A673 (cell line): ENCODE measurements at places on chromosomes 5 and 9. TPM values are rescaled to one million over a fixed set of nuclear protein-coding genes. Genes with fewer than 3 reads are reported as not detected.

Gene FOCAD
- 42.7 and 42.8 TPM in 2 replicates for total RNA-seq

Gene SPINK4
- not detected in 2 replicates for total RNA-seq

Gene COL15A1
- 0.04 TPM in 1 of 2 replicates, not detected in the other for total RNA-seq

Gene ADAMTS19
- total RNA-seq = not detected in 2 replicates

Gene DOCK8
- total RNA-seq = not detected in 2 replicates

Gene PAM
- total RNA-seq = 185 and 190 TPM in 2 replicates

Gene RAB14
- 65.9 and 71.9 TPM in 2 replicates for total RNA-seq

Gene ADAMTSL1
- not detected in 2 replicates for total RNA-seq

Gene KIF4B
- 0.77 and 0.79 TPM in 2 replicates for total RNA-seq

Gene SV2C
- total RNA-seq = 3.1 and 4.1 TPM in 2 replicates

DNA sequence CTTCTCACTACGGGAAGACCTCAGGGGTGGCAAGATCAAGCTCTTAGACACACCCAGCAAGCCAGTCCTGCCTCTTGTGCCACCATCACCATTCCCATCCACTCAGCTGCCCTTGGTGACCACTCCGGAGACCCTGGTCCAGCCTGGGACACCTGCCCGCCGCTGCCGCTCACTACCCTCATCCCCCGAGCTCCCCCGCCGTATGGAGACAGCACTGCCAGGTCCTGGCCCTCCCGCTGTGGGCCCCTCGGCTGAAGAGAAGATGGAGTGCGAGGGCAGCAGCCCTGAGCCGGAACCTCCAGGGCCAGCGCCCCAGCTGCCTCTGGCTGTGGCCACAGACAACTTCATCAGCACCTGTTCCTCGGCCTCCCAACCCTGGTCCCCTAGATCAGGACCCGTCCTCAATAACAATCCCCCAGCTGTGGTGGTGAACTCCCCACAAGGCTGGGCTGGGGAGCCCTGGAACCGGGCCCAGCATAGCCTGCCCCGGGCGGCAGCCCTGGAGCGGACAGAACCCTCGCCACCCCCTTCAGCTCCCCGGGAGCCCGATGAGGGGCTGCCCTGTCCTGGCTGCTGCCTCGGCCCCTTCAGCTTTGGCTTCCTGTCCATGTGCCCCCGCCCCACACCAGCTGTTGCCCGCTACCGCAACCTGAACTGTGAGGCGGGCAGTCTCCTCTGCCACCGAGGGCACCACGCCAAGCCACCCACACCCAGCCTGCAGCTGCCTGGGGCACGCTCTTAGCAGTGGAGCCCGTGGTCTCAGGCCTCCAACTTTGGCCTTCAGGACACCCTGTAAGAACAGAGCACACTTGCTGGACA, 4.1 kb downstream of the TESK1 start:
- H3K36me3 ChIP-seq = peaks cover 11% of the 10 kb centered on the region
- H3K4me3 ChIP-seq = no peak overlapping the region
- no peaks in the 10 kb centered on the region for H3K4me1 ChIP-seq
- DNase-seq = no peak
- H3K27me3 ChIP-seq = no peaks in the 10 kb centered on the region

DNA sequence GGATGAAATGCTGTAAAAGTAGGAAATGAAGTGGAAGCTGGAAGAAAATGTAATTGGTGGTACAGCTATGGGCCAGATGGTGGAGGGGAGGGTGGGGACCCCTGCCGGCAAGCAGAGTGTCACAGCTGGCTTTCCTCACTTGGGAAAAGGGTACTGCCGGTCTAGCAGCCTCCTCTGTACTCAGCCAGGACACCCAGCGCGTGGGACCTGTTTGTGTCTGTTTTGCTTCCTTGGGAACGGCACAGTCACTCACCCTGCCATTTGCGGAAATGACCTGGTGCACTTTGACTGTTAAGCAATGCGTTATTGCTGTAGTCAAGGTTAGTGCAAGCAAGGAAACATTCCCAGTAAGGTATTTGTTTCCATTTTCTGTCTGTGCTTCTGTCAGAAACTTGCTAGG, 10.1 kb downstream of the TMEM252 start:
- H3K36me3 ChIP-seq = no peaks in the 10 kb centered on the region
- H3K27me3 ChIP-seq = peaks cover 4% of the 10 kb centered on the region
- no peak overlapping the region for H3K27ac ChIP-seq
- H3K4me3 ChIP-seq = no peak overlapping the region
- peak; percentile 4 for DNase-seq
- H3K4me1 ChIP-seq = no peaks in the 10 kb centered on the region

- no peaks in the 10 kb centered on the region for H3K4me1 ChIP-seq
- DNase-seq = no peak
- H3K36me3 ChIP-seq = no peaks in the 10 kb centered on the region
- peaks cover 33% of the 10 kb centered on the region for H3K27me3 ChIP-seq
- no peak overlapping the region for H3K27ac ChIP-seq
Measured at GRCh38 chr5:72035831-72036230, 71.4 kb upstream of the MAP1B start.

DNA sequence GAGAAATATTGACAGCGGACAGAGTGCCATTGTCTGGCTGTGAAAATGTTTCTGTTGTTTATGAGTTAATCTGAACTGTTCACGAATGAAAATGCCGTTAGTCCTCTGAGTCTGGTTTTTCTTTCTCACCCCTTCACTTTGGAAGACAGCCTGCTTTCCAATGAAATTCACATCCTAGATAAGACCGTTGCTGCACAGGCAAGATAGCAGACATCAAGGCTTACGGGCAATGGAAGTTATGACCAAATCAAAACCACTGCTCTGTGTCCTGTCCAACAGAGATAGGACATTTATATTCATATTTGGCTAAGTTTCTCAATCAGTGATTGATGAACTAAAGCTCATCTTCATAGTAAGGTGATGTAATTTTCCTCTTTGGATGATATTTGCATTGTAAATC, 180.0 kb upstream of the DMAC1 start:
- DNase-seq = no peak
- H3K4me3 ChIP-seq = no peak overlapping the region
- no peaks in the 10 kb centered on the region for H3K36me3 ChIP-seq

DNA sequence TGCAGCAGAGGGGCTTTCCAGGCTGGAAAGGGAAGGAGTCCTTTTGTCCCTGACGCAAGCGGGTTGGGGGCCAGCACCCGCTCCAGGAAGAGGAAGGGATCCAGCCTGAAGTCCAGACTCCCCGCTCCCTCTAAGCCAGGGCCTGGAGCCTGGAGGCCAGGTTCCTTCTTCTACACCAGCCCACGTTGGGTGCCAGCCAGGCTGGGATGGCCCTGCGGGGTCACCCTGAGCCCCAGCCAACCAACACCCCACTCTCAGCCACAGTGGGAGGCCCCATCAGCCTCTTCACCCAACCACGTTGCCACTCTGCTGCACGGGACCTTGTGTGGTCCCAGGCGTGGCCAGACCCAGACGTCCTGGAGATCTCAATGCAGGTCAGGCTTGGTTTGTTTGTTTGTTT, 970 bp upstream of the FUT7 start:
- no peak overlapping the region for H3K4me3 ChIP-seq
- H3K36me3 ChIP-seq = no peaks in the 10 kb centered on the region
- no peak for DNase-seq
- no peaks in the 10 kb centered on the region for H3K27me3 ChIP-seq

- H3K36me3 ChIP-seq = no peaks in the 10 kb centered on the region
- DNase-seq = no peak
- H3K4me1 ChIP-seq = no peaks in the 10 kb centered on the region
- H3K27ac ChIP-seq = no peak overlapping the region
- H3K4me3 ChIP-seq = no peak overlapping the region
- no peaks in the 10 kb centered on the region for H3K27me3 ChIP-seq
Measured at GRCh38 chr9:121021301-121021700, 28.8 kb downstream of the C5 start.

DNA sequence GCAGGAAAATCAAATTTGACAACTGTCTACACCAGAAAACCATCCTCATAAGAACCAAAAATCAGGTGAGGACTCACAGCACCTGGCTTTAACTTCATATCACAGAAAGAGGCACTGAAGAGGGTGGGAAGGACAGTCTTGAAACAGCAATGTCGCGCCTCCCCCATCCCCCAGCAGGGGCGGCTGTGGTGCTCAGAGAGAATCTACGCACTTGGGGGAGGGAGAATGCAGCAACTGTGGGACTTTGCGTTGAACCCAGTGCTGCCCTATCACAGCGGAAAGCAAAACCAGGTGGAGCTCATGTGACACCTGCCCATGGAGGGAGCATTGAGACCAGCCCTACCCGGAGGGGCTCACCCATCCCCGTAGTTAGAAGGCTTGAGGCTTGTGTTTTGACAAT, 191.8 kb downstream of the MSX2 start:
- H3K4me3 ChIP-seq = no peak overlapping the region
- H3K36me3 ChIP-seq = no peaks in the 10 kb centered on the region
- no peak overlapping the region for H3K27ac ChIP-seq
- H3K27me3 ChIP-seq = no peaks in the 10 kb centered on the region
- no peak for DNase-seq

DNA sequence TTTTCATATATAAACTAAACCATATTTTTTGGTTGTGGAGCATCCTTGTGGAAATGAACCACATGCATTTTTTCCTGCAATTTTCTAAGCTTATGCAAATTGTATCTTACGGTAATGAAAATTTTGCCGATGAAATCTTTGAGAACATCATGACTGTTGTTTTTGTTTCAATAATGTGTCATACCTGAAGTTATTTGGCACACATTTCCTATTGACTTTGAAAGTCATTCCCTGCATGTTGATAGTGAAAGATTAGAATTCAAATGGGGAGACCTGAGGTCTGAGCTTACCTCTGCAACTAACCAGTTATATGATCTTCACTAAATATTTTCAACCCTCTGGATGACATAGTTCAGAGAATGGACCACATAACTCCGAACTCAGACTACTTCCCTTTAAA, 88.5 kb downstream of the PRR16 start:
- H3K27ac ChIP-seq = no peak overlapping the region
- H3K27me3 ChIP-seq = no peaks in the 10 kb centered on the region
- no peaks in the 10 kb centered on the region for H3K4me1 ChIP-seq
- H3K4me3 ChIP-seq = no peak overlapping the region

- peaks cover 17% of the 10 kb centered on the region for H3K4me1 ChIP-seq
- H3K27me3 ChIP-seq = no peaks in the 10 kb centered on the region
- no peaks in the 10 kb centered on the region for H3K36me3 ChIP-seq
Measured at GRCh38 chr9:73034962-73035361, 82.1 kb upstream of the ALDH1A1 start.

GRCh38 chr5:162242416-162242815, 174.8 kb downstream of the GABRG2 start:
- no peak overlapping the region for H3K4me3 ChIP-seq
- H3K27me3 ChIP-seq = no peaks in the 10 kb centered on the region
- DNase-seq = no peak
- H3K4me1 ChIP-seq = no peaks in the 10 kb centered on the region

DNA sequence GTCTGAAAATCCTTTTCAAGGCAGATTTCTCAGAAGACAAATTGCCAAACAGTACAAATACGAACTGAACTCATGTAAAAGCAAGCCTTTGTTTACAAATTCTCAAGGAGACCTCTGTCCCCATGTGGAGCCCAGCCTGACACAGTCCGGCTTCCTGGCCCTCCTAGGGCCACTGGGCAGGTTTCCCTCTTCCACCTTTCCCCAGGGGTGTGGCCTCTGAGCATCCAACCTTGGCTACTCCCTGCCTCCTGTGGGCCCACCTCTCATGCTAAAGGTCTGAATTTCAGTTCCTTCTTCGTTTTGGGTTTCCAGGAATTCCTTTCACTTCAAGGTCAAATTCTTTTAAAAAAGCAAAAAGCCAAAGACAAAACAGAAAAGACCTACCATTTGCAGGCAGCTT, 10.1 kb downstream of the DAP start:
- no peak overlapping the region for H3K27ac ChIP-seq
- no peak overlapping the region for H3K4me3 ChIP-seq
- no peaks in the 10 kb centered on the region for H3K4me1 ChIP-seq
- no peak for DNase-seq
- no peaks in the 10 kb centered on the region for H3K27me3 ChIP-seq

GRCh38 chr5:58071566-58071965, 388.3 kb downstream of the PLK2 start:
- no peak overlapping the region for H3K4me3 ChIP-seq
- no peak overlapping the region for H3K27ac ChIP-seq
- no peak for DNase-seq

GRCh38 chr9:104374711-104375110, 129.4 kb upstream of the OR13F1 start:
- H3K4me3 ChIP-seq = no peak overlapping the region
- no peaks in the 10 kb centered on the region for H3K36me3 ChIP-seq
- DNase-seq = no peak
- no peaks in the 10 kb centered on the region for H3K27me3 ChIP-seq
- H3K27ac ChIP-seq = no peak overlapping the region
- H3K4me1 ChIP-seq = no peaks in the 10 kb centered on the region

DNA sequence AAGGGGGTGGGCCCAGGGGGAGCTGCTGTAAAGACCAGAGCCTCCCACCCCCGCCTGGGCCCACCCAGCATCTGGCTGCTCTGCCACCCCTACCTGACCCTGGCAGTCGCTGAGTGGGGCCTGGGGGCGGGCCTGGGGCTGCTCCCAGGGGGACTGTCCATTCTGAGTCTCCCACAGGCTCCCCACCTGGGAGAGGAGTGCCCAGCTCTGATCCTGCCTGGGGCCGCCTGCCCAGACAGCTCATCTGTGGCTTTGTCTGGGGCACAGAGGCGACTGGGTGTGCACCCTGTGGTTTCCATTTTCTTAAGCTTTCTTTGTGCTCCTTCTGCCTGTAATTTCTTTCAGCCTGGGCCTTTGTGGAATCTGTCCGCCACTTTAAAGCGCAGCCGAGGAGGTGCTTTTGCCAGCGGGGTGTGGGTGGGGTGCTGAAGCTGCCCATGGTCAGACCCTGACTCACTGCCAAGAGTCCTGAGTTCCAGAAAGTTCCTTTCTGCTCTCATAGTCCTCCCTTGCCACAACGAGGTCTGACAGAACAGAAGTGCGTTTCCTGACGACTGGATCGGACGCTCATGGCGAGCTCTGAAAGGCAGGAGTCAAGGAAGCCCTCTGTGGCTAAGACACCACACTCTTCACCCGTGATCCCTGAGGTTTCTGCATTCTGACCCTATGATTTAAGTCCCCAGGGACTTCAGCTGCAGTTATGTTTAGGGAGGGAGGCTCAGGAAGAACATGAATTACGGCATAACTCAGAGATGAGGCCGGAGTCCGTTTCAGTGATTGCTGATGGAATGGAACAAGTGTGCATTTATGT, 225.0 kb downstream of the FANCC start:
- no peak overlapping the region for H3K4me3 ChIP-seq
- no peaks in the 10 kb centered on the region for H3K36me3 ChIP-seq
- H3K27me3 ChIP-seq = no peaks in the 10 kb centered on the region
- no peak for DNase-seq

GRCh38 chr9:19769213-19769612, 19.6 kb downstream of the SLC24A2 start:
- H3K27me3 ChIP-seq = no peaks in the 10 kb centered on the region
- no peak overlapping the region for H3K4me3 ChIP-seq
- H3K27ac ChIP-seq = no peak overlapping the region
- no peak for DNase-seq

DNA sequence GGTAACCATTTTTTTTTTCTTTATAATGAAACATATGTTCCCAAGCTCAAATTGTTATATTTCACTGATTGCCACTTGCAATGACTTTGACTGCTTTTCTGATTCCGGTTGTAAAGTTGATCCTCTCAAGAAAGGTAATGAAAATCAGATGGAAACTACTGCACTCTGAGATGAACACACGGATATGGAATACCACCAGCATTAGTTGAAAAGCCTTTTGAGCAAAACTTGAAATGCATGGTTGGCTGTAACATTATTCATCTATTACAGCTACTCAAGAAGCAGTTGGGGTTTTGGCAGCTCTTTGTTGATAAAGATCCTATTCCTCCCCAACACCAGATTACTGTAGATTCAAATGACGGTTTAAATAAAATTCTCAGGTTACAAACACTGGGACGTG, 591.6 kb upstream of the DMAC1 start:
- H3K27ac ChIP-seq = no peak overlapping the region
- DNase-seq = no peak
- H3K36me3 ChIP-seq = no peaks in the 10 kb centered on the region
- H3K4me3 ChIP-seq = no peak overlapping the region

GRCh38 chr9:81989700-81990099, 1.1 kb downstream of the SPATA31D1 start:
- DNase-seq = no peak
- H3K27ac ChIP-seq = no peak overlapping the region
- H3K4me1 ChIP-seq = no peaks in the 10 kb centered on the region
- no peak overlapping the region for H3K4me3 ChIP-seq
